ENCODE measurements at places on chromosomes 7 and 10.

DNA sequence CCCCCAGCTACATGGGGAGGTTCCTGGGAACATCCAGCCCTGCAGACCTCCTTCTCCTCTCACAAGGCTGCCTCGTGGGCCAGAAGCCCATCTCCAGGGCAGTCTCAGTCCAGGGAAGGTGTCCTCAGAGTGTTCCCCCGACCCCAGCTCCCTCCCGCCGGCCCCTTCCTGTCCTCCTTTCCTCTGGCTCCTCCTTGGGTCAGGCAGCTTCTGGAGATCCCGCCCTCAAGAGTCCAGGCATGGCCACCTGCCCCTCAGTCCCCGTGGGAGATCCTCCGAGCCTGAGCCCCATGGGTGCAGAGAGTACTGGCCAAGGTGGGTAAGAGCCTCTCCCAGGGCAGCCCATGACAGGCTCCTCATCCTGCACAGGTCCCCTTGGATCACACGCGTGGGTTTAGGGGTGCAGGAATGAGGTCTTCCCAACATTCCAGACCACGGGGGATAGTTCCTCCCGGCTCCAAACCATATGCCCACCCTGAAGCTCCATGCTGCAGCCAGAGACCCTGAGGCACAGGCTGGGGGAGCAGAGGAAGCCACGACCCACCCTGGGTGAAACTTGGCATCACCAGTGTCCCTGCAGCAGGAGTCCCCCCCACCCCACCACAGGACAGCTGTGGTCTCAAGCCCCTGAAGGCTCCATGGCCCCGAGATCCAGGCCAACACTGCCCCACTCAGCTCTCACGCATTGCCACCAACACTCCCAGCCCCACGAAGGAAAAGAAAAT is 65.5 kb downstream of the OAT start:
- DNase-seq: no peak

DNA sequence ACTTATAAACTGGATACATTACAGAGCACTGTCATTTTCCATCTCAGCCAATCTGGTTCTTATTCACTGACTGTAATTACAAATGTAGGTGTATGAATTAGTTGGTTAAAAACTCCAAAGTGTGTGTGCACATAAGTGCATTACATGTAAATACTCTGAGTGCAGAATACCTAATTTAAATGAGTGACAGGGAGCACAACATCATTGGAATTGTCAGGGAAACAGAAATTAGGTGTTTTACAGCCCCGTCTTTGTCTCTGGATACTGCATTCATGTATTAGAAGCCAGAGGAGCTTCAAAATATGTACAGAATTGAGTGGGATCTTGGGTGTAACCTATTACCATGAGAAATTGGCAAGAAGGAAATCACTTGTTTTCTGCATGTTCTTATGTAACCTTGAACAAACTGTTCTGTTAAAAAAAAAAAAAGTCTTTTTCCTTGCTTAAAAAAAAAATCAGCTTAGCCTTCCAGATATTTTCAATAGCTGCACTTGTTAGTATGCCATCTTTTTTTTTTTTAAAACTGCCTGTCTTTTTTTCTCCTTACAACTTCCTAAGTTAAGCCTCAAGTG is 31.1 kb downstream of the CELF2 start:
- DNase-seq: no peak

DNA sequence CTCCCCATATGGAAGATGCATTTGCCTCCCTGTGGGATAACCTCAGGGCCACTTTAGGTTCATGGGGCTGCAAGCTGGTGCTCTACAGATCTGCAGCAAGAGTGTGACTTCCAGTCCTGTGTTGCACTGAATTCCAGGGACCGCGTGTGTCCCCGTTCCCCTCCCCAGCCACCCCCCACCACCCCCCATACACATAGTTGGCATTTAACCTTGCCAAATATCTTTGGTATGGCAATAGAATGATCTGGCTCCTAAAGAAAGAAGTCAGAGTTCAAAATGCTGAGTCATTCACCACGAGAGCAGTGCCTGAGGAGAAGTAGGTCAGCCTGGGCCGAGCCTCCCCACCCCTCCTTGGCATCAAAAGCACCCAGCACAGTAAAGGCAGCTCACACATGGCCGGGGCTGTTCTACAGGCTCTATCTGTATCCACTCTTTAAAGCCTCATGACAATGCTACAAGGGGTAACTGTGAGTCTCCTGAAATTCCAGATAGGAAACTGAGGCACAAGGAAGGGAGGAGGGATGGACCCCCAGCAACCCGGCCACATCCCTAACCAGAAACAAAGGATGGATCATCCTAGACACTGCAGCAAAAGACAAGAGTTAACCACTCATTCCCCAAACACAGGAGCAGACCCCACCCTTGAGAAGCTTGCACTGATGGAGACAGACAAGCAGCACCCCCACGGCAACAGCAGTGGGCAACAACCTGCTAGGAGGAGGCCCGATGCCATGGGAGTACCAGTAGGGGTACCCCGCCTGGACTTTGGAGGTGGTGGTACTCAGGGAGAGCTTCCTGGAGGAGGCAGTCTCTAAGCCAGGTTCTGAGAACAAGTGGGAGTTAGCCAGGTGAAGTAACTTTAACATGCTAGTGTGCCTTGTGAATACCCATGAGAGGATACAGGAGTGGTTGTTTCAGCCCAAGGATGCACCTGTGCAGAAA is 70.3 kb upstream of the NANOS1 start:
- DNase-seq: no peak

- no peak for DNase-seq
Measured at GRCh38 chr7:154976844-154977243, 26.1 kb downstream of the PAXIP1 start.

DNA sequence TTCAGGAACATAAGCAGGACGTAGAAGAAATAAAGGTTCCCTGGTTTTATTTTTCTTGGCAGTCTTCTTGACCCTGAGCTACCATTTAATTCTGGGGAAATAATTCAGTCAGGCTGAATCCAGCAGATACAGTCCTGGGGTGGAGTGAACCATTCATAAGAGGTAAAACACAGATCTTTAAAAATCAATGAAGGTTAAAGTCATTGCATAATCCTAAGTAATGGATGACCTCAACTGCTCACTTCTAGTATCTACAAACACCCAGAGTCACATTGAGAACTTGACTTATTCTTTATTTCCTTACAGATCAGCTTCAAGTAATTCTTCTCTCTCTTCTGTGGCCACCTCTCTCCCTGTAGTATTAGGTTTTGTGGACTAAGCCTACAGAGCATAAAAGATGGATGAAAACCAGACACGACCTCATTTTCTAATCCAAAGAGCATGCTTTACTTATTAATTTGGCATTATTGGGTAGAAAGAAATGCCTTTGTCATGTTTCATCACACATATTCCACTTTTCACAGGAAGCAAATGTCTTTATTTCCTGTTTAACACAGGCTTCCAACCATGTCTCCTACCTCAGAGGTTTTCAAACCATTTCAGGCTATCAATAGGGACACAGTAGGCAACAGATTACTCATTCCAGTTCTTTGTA is 182.3 kb upstream of the IMMP2L start:
- DNase-seq: no peak

- DNase-seq: no peak
Measured at GRCh38 chr7:83739527-83739926, 90.6 kb upstream of the SEMA3E start.

- no peak for DNase-seq
Measured at GRCh38 chr10:125165584-125166573, 5.5 kb upstream of the CTBP2 start.

Data from iPS DF 6.9 (cell line).